Stimulated activated CD8-positive, alpha-beta memory T cell treated with anti-CD3 and anti-CD28 coated beads, Interleukin-12 subunit alpha, Interleukin-12 subunit beta, amount 100 ng/mL, for 4 hours (primary cell): ENCODE measurements at places on chromosomes 11 and 22.
A peak's percentile ranks its signal among the peaks of the same experiment; 100 is the strongest.

- no peak for DNase-seq
These were observed 15.3 kb downstream of the TTC12 start for GRCh38 chr11:113329725-113330124.

DNA sequence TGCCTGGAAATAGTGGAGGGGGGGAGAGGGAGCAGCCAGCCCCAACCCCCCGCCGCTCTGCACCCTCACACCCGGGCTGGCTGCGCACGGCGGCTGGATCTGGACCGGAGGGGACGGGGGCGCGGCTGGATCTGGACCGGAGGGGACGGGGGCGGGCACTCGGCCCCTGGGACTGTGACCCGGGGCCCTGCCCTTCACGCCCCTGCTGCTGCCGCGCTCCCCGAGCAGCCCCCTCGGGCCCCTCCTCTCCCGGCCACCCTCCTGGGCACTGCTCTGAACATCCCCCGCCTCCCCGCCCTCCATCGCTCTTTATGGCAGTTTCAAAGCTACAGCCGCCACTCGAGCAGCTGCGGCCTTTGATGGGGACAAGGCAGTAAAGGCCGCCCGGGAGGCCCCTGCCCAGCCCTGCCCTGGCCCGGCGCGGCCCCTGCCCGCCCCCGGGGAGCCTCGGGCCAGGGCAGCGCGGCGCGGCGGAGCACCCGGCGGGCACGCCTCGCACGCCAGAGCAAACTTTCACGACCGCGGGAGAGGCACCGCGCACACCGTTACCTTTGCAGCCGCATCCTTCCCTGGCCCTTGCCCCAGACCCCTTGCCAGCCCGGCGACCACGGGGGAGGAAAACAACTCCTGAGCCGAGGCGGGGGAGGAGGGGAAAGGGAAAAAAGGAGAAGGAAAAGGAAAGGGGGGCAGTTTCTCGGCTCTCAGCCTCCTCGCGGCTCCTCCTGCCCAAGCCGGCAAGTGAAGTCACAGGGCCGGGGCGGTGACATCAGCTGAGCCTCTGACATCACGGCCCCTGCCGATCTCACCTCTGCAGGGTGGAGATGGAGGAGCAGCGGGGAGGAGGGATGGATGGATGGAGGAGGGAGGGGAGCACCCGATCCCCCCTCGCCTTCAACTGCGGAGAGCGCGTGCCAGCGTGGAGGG is 13.1 kb upstream of the TCF20 start:
- no peak for DNase-seq

GRCh38 chr11:108511851-108512474 is 13.8 kb upstream of the POGLUT3 start:
- DNase-seq: no peak

GRCh38 chr11:121630041-121630440 is 177.3 kb upstream of the SORL1-AS1 start:
- no peak for DNase-seq

DNA sequence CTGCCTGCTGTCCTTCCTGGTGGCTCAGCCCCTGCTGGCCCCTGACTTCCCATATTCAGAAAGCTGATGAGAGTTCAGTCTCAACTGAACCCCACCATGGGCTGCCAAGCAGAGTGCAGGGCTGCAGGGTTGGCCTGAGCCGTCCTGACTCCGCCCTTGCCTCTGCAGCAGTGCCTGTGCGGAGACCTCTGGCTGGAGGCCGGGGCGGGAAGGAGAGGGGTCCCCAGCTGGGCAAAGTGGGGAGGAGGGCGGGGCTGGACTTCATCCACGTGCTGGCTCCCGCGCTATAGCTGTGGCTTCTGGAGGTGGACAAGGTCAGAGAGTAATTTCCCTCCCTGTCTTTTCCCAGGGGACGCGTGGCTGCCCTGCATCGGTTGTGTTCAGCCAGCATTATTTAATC is 13.6 kb downstream of the GLB1L3 start:
- DNase-seq: no peak

- no peak for DNase-seq
These were observed 55.3 kb upstream of the ALKBH3 start for GRCh38 chr11:43825217-43825816.

DNA sequence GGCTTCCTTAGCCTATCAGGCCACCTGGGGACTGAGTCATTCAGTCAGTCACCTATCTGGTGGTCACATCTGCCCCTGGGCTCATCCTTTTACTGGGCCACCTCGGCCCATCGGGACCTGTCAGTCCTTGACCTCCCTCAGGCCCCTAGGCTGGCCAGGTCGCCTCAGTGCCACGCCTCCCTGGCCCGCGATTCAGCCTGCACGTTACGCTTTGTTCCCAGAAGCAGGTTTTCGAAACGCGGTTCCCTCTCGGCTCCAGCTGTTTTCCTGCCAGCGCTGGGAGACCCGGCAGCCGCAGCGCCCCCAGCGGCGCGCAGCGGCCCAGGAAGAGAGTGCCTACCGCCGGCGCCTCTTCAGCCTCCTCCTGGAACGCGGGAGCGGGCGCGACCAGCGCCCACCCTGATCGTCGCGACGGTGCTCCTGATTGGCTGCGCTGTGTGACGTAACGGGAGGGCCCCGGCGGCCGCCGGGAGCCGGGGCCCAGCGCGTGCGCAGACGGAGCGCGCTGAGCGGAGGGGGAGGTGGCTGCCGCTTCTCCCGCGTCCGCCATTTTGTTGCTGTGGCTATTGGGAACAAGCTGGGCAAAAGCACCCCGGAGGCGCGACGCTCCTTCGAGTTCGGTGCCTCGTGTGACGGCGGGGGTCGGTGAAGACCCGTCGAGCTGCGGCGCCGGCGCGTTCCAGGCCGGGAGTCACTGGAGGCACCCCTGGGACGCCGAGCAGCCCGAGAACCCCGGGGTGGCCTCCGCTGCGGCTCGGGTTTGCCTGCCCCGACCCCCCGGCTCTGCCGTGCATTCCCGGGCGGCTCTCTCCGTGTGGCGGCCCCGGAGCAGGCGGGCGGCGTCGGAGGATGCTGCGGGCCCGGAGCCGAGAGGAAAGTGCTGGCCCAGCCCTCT is at the start of gene CRKL:
Gene CRKL (plus strand): TSS at position 492 of the 895 bp plus-strand sequence. CDS start 528 bp downstream, outside the sequence.
- peak; percentile 94 for DNase-seq

- DNase-seq: no peak
These were observed 47.9 kb downstream of the KCNQ1OT1 start for GRCh38 chr11:2651826-2652271.

GRCh38 chr11:113637636-113638035 is 68.5 kb downstream of the TMPRSS5 start:
- DNase-seq: no peak
